Thyroid gland (tissue), 4 donors: ENCODE measurements at places on chromosomes 4 and X. TPM values are rescaled to one million over a fixed set of nuclear protein-coding genes. Genes with fewer than 3 reads are reported as not detected.

Gene SOX3
- not detected for total RNA-seq

- no peaks in the 10 kb centered on the region for H3K36me3 ChIP-seq
- H3K27ac ChIP-seq: no peak overlapping the region
- DNase-seq: no peak
- no peaks in the 10 kb centered on the region for H3K4me1 ChIP-seq
Observed at GRCh38 chr4:70908993-70909556, 6.9 kb downstream of the MOB1B start.

DNA sequence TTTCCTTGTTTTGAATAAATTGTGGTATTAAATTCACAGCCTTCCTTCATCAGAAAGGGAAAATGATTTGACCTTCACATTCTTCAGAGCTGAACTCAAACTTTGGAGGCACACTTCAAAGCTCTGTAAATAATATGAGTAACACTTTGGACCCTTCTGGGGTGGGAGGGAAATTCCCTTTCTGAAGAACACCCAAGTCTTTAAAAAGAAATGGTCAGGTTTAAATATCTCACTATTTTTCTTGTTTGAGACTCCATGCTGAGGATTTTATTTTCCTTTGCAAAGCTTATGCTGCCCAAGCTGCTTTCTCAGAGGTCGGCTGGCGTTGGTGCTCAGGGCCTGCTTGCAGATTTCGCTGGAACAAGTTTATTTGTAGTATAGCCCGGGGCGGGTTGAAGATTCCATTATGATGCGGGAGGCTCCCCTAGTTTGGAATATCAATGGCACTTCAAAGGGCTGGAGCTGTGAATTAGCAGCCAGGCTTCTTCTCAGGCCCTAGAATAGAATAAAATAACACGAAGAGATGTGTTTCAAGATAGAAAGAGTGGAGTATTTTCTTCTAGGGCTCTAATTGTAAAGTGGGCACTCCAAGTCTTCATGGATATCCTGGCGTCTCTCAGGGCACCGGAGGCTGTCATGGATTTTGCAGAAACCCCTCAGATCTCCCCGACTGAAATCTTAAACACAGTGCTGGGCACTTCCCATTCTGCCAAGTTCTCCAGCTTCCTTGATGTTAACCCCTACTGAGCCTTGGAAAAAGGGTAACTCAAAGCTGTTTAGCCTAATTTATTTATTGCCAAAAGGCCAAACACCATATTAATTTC lies 315.6 kb downstream of the GPAT3 start:
- H3K4me1 ChIP-seq: no peaks in the 10 kb centered on the region
- H3K36me3 ChIP-seq: no peaks in the 10 kb centered on the region
- no peaks in the 10 kb centered on the region for H3K27me3 ChIP-seq
- H3K4me3 ChIP-seq: no peak overlapping the region
- no peak overlapping the region for H3K27ac ChIP-seq

DNA sequence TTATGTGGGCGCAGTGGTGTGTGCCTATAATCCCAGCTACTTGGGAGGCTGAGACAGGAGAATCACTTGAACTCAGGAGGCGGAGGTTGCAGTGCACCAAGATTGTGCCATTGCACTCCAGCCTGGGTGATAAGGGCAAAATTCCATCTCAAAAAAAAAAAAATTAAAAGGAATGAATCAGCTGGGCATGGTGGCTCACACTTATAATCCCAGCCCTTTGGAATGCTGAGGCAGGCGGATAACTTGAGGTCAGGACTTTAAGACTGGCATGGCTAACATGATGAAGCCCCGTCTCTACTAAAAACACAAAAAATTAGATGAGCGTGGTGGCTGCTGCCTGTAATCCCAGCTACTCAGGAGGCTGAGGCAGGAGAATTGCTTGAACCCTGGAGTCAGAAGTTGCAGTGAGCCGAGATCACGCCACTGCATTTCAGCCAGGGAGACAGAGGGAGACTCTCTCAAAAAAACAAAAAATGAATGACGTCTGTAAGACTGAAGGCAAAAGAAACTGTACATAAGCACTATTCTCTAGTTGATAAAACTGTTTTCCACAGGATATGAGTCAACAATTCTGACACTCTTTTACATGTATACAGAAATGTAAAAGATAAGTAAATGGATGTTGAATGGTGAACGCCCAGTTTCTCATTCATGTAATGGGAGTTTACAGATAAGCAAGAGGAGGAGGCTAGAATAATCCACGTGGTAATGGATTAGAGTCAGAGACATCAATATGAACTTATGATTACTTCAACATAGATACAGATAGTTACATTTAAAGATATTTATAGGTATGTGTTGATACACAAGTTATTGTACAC lies 22.2 kb downstream of the CENPC start:
- H3K27ac ChIP-seq: no peak overlapping the region
- H3K27me3 ChIP-seq: no peaks in the 10 kb centered on the region
- DNase-seq: no peak
- no peaks in the 10 kb centered on the region for H3K36me3 ChIP-seq
- H3K4me1 ChIP-seq: no peaks in the 10 kb centered on the region

Gene ITGB1BP2
- total RNA-seq: not detected

Gene UBE2K
- total RNA-seq: 48.5 TPM

DNA sequence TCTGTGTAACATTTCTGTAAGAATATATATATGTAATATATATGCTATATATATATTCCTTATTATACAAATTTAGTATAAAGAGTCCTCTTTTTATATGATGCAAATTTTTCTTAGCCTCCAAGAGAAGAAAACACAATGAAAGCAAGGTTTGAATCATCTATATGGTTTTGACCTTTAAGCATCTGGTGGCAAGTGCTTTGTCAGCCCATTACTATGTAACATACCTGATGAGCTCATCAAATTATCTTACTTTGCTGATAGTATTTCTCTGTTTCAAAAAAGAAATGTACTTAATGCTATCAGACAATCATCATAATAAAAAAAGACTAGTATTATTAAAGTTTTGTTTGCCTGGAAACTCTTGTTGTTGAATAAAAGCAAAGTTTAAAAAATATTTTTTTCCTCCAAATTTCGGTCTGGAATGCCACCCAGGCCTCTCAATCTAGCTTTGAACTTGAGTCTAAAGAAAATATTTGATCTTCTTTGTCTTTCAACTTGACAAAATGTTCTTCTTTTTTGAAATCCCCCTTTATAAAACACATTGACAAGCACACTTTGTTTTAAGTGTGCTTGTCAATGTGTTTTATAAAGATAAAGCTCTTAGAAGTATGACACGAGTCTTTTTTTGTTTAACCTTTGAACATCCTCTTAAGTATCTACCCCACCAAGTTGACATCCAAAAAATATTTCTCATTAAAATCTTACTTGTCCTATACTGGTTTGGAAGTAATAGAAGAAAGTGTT lies 26.2 kb downstream of the ZNF330 start:
- H3K4me3 ChIP-seq: no peak overlapping the region
- H3K27ac ChIP-seq: peak overlapping the region; percentile 75
- DNase-seq: no peak
- no peaks in the 10 kb centered on the region for H3K27me3 ChIP-seq
- H3K4me1 ChIP-seq: peaks cover 10% of the 10 kb centered on the region

- H3K27ac ChIP-seq: peak overlapping the region; percentile 98
- H3K36me3 ChIP-seq: no peaks in the 10 kb centered on the region
- no peaks in the 10 kb centered on the region for H3K27me3 ChIP-seq
- H3K4me1 ChIP-seq: peaks cover 18% of the 10 kb centered on the region
Observed at GRCh38 chr4:74933562-74934015, 673 bp downstream of the PARM1 start.
